ENCODE measurements at places on chromosomes 1 and 21. TPM values are rescaled to one million over a fixed set of nuclear protein-coding genes. Genes with fewer than 3 reads are reported as not detected.

DNA sequence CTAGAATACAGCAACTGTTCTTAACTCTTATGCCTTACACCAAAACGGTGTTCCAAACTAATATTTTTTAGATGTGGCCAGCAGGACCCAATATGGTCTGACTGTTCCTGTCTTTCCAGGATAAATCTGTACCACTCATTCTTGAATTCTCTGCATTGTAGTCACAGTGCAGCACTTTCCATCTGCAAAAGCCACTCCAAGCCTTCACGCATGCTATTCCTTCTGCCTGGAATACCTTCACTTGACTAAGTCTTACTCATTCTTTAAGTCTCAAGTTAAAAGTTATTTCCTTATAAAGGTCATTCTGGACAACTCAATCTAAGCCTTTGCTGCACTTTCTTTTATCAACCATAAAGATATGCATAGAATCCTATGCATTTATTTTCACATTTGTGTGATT lies 1194.5 kb downstream of the PLA2G4A start:
- DNase-seq = peak; percentile 5

Gene CCDC24
- 4.7 TPM for total RNA-seq

Gene GPR25
- total RNA-seq = not detected

Gene C1orf115
- total RNA-seq = 1.9 TPM

DNA sequence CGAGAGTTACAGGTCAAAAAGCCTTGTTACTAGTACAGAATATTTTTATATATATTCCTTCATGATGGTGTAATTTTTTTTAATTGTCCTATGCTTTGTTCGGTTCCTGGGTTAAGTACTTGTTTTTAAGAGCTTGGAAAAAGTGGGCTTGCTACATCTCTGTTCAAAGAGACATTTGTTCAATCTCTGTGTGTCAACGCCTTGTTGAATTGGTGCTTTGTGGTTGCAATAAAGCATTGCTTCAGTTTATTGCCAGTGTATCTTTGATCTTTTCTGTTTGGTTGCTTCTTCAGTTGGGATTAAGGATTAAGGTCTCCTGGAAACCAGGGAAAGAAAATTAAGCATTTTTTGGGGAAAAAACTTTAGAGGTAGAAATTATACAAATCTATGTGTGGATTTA lies 47.7 kb upstream of the DNASE2B start:
- DNase-seq = no peak

GRCh38 chr1:10128101-10128765 lies 82.1 kb upstream of the KIF1B start:
- DNase-seq = no peak

DNA sequence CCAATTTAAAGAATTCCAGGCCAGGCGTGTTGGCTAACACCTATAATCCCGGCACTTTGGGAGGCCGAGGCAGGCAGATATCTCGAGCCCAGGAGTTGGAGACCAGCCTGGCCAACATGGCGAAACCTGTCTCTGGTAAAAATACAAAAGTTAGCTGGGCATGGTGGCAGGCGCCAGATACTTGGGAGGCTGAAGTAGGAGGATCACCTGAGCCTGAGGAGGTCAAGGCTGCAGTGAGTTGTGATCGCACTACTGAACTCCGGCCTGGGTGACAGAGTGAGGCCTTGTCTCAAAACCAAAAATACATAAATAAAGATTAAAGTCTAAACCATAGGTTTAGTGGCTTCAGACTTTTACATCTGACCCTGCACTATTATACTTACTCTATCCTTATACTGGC lies 32.4 kb downstream of the BTG3 start:
- no peak for DNase-seq

GRCh38 chr1:17397910-17398695 lies 26.1 kb downstream of the PADI6 start:
- no peak for DNase-seq

GRCh38 chr1:48540587-48540986 lies 68.6 kb upstream of the SPATA6 start:
- DNase-seq = no peak

Gene ARHGEF16
- total RNA-seq = not detected

- DNase-seq = no peak
Observed at GRCh38 chr1:169346036-169346589, 21.5 kb downstream of the NME7 start.

Gene RCSD1
- total RNA-seq = not detected

- no peak for DNase-seq
Observed at GRCh38 chr1:228152097-228152917, 2.6 kb downstream of the GJC2 start.

DNA sequence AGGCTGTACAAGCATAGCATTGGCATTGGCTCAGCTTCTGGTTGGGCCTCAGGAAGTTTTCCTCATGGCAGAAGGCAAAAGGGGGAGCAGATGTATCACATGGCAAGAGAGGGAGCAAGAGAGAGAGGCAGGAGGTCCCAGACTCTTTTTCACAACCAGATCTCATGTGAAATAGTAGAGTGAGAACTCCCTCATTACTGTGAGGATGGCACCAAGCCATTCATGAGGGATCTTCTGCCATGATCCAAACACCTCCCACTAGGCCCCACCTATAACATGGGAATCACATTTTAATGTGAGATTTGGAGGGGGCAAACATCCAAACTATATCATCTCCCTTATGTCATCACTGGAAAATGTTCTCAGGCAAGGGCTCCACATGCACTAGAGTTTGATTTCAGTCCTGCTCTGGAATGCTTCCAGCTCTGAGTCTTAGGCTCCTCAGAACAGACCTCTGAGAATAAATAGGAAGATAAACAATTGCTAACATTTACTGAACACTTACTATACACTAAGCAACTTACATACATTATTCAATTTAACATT lies 39.4 kb upstream of the VTCN1 start:
- DNase-seq = peak; percentile 5

Gene LCK
- total RNA-seq = not detected

Gene LCA5L
- 1.1 TPM for total RNA-seq

Gene FMO3
- not detected for total RNA-seq

GRCh38 chr1:24191860-24192259 lies 4.8 kb upstream of the IFNLR1 start:
- peak; percentile 62 for DNase-seq

DNA sequence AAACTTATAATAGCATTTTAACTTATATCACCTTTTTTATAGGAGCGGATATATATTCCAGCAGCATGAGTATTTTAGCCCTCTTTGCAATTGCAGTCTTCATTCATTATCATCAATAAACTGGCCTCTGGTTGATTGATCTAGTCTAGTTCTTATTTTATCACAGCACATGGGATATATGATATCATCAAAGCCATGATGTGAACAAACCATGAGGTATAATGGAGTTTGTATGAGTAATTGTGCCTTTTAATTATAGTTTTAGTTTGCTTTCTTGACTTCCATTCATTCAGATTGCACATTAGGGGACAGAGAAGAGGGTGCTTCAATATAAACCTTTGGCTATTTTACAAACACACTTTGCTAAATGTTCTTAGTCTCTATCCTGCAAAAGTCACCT lies 3.5 kb upstream of the UBR4 start:
- DNase-seq = no peak

DNA sequence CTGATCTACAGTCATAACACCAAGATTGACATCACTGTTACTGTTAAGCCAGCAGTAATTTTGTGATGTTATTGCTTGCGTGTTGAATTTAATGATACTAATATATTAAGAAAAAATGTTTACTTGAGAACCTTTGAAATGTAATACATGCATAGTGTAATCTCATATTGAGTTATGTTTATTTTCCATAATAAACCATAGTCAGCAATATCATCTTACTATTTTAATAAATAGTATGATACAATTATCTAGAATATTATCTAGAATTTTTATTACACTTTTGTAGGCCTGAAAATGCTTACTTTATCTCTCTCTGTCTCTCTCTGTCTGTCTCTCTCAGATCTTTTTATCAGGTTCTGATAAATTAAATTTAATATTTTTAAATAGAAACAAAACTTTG lies 843.1 kb downstream of the KCNT2 start:
- no peak for DNase-seq

- peak; percentile 79 for DNase-seq
Observed at GRCh38 chr21:36260030-36260787, 59.8 kb upstream of the MORC3 start.

DNA sequence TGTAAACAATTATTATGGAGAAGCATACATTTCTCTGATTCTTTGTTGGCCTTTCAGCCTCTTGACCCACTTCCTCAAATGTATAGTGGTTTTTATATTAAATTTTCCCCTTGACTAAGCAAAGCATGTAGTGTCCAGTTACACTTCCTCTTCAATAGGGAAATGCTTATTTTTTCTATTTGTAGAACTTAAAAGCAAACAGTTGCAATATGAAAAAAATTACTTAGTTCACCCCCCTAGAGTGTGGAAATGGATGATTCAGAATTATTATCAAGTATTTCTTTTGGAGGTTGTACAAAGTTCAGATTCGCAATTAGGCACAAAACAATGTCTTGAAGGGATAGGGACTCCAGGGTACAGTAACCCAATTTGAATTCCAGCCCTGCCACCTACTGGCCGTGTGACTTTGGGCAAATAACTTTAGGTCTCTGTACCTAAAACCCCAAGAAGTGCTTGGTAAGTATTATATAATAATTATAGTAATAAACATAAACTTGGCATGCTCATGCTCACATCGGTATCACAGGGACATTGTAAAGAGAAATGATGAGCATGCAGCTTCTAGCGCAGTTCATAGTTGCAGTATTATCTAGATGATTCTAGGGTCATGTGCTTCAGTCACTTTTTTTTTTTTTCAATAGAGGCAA lies 28.6 kb upstream of the IFNGR2 start:
- DNase-seq = peak; percentile 58

Gene IFI44
- total RNA-seq = 3.7 TPM

- DNase-seq = no peak
Observed at GRCh38 chr1:225479996-225480720, 52.3 kb upstream of the LBR start.

GRCh38 chr1:183879966-183880365 lies 75.0 kb downstream of the RGL1 start:
- DNase-seq = no peak

- no peak for DNase-seq
Observed at GRCh38 chr1:70906800-70907199, 140.8 kb downstream of the PTGER3 start.

Gene TTLL10
- not detected for total RNA-seq

- DNase-seq = no peak
Observed at GRCh38 chr1:41097105-41097504, 75.6 kb upstream of the SLFNL1 start.

DNA sequence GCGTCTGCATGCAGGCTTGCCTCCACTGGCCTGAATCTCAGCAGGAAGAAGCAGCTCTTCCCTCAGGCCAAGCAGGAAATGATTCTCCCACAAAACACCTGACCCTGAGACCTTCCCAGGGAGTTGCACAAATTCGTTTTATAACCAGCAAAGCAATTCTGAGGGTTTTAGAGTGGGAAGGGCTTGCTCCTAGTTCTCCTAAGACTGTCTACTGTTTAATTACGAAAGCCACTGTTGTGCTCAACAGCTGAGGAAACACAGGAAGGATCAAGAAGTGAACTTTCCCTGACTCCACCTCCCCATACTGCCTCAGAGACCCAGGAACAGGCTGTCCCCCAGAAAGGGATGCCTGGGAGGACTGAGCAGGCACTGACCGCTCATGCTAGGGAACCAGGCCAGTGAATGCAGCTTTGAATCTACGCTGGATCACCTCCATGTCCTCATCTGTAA lies 37.0 kb upstream of the PUM1 start:
- DNase-seq = peak; percentile 62

GRCh38 chr1:113895961-113896360 lies 8.6 kb upstream of the BCL2L15 start:
- no peak for DNase-seq

Gene EPHB2
- total RNA-seq = 9.0 TPM

Gene HAX1
- total RNA-seq = 169 TPM

GRCh38 chr1:37040261-37040660 lies 5.9 kb upstream of the GRIK3 start:
- DNase-seq = no peak

- DNase-seq = no peak
Observed at GRCh38 chr21:25334046-25334730, 273.1 kb downstream of the MRPL39 start.

- no peak for DNase-seq
Observed at GRCh38 chr1:161054805-161055204, 9.0 kb upstream of the USF1 start.

Gene HCN3
- total RNA-seq = 1.4 TPM

- DNase-seq = no peak
Observed at GRCh38 chr1:3386205-3387002, 68.1 kb upstream of the ARHGEF16 start.

Gene CADM3
- not detected for total RNA-seq

DNA sequence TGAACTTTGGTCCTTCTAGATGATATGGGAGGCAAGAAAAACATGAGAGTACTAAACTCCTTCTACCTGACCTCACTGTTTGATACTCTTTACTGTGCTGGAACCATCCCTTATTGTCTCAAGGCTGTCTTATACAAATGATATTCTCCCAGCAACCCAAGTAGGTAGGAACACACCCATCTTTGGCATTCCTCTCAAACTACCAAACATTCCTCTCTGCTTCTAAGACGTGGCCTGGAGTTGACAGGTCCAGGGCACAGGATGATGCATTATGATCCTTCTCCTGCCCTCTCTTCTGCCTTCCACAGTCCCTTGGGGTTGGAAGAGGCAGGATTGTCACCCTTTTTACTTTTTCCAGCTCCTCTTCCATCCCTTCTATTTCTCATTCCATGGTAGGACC lies 90.5 kb downstream of the SPATA17 start:
- no peak for DNase-seq

DNA sequence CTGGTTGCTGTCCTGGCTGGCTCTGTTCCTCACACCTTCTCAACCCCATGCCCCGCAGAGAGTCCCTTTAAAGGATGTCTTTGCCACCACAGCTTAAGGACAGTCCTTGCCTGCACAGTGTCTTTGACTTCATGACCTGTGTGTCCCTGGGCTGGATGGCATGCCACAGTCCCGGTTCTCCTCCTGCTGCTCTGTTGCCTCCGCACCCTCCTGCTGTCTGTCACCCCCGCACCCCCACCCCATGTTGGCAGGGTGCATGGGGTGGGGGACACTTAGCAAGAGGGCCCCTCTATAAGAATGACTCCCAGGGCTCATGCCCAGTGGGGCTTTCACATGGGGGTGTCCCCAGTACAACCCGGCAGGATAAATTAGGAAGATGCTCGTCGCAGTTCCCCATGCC lies 41.6 kb upstream of the PADI1 start:
- DNase-seq = no peak

Gene SNX7
- total RNA-seq = 49.1 TPM

DNA sequence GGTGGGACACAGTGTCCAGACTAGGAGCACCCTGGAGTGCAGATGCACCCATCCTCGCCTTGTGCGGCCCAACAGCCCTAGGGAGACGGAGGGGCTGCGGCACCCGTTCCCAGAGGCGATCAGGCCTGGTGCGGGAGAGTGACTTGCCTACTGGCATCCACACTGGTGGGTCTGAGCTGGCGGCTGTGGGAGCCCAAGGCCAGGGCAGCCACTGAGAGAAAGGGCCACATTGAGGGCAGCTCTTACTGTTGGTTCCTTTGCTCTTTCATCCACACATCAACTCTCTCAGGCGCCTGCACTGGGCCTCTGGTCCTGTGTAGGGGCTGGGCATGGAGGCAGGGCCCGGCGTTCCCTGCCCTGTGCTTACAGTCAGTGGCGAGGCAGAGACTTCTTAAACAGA lies 8.6 kb downstream of the PODN start:
- no peak for DNase-seq

- DNase-seq = peak; percentile 19
Observed at GRCh38 chr1:17265162-17265561, 16.3 kb downstream of the PADI3 start.

Data from GM23248 (cell line).